Neural crest cell (in vitro differentiated cells): ENCODE measurements at places on chromosomes 3 and 15. TPM values are rescaled to one million over a fixed set of nuclear protein-coding genes. Genes with fewer than 3 reads are reported as not detected.

DNA sequence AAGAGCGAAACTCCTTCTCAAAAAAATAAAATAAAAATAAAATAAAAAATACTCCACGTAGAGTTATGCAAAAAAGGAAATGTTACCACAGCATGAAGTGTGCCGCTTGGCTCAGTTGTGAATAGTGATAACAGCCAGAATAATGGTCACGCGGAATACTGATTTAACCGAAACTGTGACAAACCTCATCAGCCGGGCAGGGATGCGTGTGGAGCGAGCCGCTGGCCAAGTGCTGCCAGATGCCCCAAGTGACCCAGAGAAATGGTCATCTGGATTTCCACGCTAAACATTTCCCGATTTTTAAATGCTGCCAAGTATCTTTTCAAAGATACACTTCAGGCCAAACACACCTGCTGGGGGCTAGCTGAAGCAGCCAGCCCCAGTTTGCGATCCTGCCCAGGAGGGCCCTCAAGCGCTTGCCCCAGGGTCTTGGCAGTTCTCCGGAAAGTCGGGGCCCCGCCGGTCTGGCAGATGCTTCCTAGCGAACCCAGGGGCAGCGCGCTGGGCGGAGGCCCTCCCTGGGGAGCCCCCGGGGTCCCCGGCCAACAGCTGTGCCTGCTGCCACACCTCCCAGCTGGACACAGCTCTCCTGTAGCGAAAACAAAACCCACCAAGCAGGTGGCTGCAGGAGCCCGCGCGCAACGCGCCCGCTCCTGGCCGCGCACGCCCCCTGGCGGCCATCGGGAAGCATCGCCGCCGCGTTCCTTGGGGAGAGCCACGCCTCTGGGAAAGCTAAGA, 35.1 kb downstream of the CMTM6 start:
- H3K36me3 ChIP-seq: peaks cover 22% of the 10 kb centered on the region
- H3K27me3 ChIP-seq: no peaks in the 10 kb centered on the region
- no peak overlapping the region for H3K27ac ChIP-seq
- peak; percentile 85 for DNase-seq
- no peaks in the 10 kb centered on the region for H3K4me1 ChIP-seq

DNA sequence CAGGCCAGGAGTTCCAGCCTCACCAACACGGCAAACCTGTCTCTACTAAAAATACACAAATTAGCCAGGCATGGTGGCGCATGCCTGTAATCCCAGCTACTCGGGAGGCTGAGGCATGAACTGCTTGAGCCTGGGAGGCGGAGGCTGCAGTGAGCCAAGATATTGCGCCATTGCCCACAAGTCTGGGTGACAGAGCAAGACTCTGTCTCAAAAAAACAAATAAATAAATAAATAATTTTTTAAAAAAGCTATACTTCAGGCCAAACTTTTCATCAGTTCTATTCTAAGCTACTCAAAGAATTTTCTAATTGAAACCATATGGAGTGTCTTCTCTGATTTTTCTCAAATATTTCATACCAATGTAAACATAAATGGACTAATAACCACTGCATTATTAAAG, 43.5 kb downstream of the PHC3 start:
- peaks cover 26% of the 10 kb centered on the region for H3K36me3 ChIP-seq
- no peak for DNase-seq
- no peak overlapping the region for H3K27ac ChIP-seq
- H3K27me3 ChIP-seq: no peaks in the 10 kb centered on the region

Gene RHO
- not detected in 2 replicates for total RNA-seq

DNA sequence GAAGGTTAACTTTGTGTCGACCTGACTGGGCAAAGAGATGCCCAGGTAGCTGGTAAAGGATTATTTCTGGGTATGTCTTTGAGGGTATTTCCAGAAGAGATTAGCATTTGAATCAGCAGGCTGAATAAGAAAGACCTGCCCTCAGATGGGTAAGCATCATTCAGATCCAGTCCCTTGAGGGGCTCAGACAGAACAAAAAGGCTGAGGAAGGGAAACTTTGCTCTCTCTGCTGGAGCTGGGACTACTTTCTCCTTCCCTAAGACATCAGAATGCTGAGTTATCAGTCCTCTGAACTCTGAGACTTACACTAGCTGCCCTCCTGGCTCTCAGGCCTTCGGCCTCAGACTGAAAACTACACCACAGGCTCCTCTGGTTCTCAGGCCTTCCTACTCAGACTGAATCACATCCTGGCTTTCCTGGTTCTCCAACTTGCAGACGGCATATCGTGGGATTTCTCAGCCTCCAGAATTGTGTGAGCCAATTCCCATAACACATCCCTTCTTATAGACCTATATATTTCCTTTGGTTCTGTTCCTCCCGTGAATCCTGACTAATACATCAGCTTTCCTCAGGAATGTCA, 982.9 kb downstream of the TUSC7 start:
- no peak for DNase-seq
- H3K4me3 ChIP-seq: no peak overlapping the region
- no peak overlapping the region for H3K27ac ChIP-seq
- H3K36me3 ChIP-seq: no peaks in the 10 kb centered on the region
- peaks cover 16% of the 10 kb centered on the region for H3K4me1 ChIP-seq

- no peaks in the 10 kb centered on the region for H3K36me3 ChIP-seq
- DNase-seq: no peak
- no peaks in the 10 kb centered on the region for H3K27me3 ChIP-seq
- H3K4me3 ChIP-seq: no peak overlapping the region
- H3K4me1 ChIP-seq: peaks cover 13% of the 10 kb centered on the region
Measured at GRCh38 chr15:70524470-70524869, 238.9 kb downstream of the UACA start.

Gene RAD51
- total RNA-seq: 28.9 and 29.2 TPM in 2 replicates

- no peaks in the 10 kb centered on the region for H3K36me3 ChIP-seq
- H3K4me3 ChIP-seq: peak overlapping the region; percentile 0
- H3K27me3 ChIP-seq: peaks cover 32% of the 10 kb centered on the region
Measured at GRCh38 chr3:193944518-193944884, 191.4 kb upstream of the HES1 start.

Gene LEKR1
- 1.1 and 1.8 TPM in 2 replicates for total RNA-seq

DNA sequence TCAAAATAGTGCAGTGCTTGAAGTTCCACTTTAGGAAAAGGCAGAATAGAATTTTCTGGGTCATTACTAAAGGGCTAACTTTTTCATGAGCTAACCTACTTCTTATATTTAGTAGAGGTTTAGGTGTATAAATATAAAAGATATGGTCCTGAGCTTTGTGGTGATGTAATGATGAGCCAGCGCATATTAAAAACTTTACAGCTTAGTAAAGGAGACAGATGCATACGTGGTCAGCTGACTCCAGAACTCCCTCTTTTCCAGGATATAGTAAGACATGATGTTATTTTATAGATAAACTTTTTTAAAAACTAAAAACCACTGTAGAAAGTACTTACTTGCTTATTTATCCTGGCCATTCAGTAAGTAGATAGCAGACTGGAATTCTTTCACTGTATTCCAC, 895.0 kb downstream of the CADM2 start:
- no peak overlapping the region for H3K27ac ChIP-seq
- no peaks in the 10 kb centered on the region for H3K36me3 ChIP-seq
- no peaks in the 10 kb centered on the region for H3K4me1 ChIP-seq
- H3K27me3 ChIP-seq: no peaks in the 10 kb centered on the region
- no peak for DNase-seq
- H3K4me3 ChIP-seq: no peak overlapping the region

Gene COL7A1
- total RNA-seq: 28.4 and 28.7 TPM in 2 replicates

Gene PAQR5
- 0.16 and 0.21 TPM in 2 replicates for total RNA-seq

GRCh38 chr15:74870436-74871215, 2.5 kb downstream of the SCAMP2 start:
- no peak for DNase-seq
- H3K27me3 ChIP-seq: no peaks in the 10 kb centered on the region
- H3K27ac ChIP-seq: no peak overlapping the region
- H3K36me3 ChIP-seq: peaks cover 6% of the 10 kb centered on the region

- peaks cover 12% of the 10 kb centered on the region for H3K4me1 ChIP-seq
- H3K36me3 ChIP-seq: peaks cover 2% of the 10 kb centered on the region
- H3K4me3 ChIP-seq: no peak overlapping the region
Measured at GRCh38 chr15:61101543-61101942, 127.6 kb downstream of the RORA start.

- no peak overlapping the region for H3K4me3 ChIP-seq
- H3K4me1 ChIP-seq: no peaks in the 10 kb centered on the region
- no peak for DNase-seq
- no peaks in the 10 kb centered on the region for H3K27me3 ChIP-seq
Measured at GRCh38 chr15:58361273-58361759, 70.5 kb upstream of the LIPC start.

Gene CHRM5
- total RNA-seq: not detected in 2 replicates

- no peak overlapping the region for H3K4me3 ChIP-seq
- DNase-seq: no peak
- no peaks in the 10 kb centered on the region for H3K36me3 ChIP-seq
- H3K27ac ChIP-seq: no peak overlapping the region
Measured at GRCh38 chr3:55174747-55175146, 246.9 kb upstream of the LRTM1 start.

GRCh38 chr3:71581457-71582035, 2.0 kb downstream of the FOXP1 start:
- H3K4me1 ChIP-seq: peaks cover 25% of the 10 kb centered on the region
- H3K4me3 ChIP-seq: peak overlapping the region; percentile 94
- no peaks in the 10 kb centered on the region for H3K36me3 ChIP-seq
- H3K27ac ChIP-seq: no peak overlapping the region
- DNase-seq: peak; percentile 28

GRCh38 chr15:63586790-63587189, 10.4 kb upstream of the FBXL22 start:
- H3K27ac ChIP-seq: peak overlapping the region; percentile 60
- no peak for DNase-seq
- peaks cover 50% of the 10 kb centered on the region for H3K36me3 ChIP-seq
- H3K4me3 ChIP-seq: no peak overlapping the region

GRCh38 chr15:52136442-52136980, 23.9 kb upstream of the BCL2L10 start:
- peaks cover 8% of the 10 kb centered on the region for H3K36me3 ChIP-seq
- H3K4me3 ChIP-seq: no peak overlapping the region
- no peak overlapping the region for H3K27ac ChIP-seq
- peaks cover 9% of the 10 kb centered on the region for H3K4me1 ChIP-seq

DNA sequence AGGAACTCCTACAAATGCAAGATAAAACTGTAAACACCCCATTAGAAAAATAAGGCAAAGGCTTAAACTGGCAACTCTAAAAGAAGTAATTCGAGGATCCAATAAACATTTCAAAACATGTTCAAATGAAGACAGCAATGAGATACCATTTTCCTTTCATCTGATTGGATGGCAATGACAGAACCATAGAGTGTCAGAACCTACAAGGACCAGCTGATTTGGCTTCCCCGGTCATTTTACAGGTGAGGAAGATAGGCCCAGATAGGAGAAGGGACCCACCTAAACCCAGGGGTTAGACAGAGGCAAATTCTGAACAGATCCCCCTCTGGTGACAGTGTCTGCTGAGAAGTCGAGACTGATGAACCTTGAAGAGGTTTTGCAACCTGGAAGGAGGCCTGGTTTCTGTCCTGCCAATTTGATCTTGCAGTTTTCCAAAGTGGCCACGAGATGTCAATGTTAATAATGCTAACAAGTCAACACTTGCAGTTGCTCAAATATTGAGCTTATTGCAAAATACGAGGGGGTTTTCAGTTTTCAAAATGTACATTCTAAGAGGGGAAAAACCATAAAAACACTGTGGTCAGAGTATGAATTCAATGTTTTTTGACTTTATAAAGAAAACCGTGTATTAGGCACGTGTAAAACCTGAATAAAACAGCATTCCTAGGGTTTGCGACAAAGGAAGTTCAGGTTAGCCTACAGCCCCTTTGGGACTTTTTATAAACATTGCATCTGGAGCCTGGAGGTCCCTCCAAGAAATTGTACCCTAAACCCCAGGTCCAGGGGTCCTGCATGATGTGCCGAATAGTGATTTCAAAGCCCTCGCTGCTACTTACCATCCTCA, 21.5 kb downstream of the CFAP161 start:
- no peak overlapping the region for H3K27ac ChIP-seq
- H3K36me3 ChIP-seq: no peaks in the 10 kb centered on the region
- H3K4me1 ChIP-seq: no peaks in the 10 kb centered on the region
- no peaks in the 10 kb centered on the region for H3K27me3 ChIP-seq
- no peak overlapping the region for H3K4me3 ChIP-seq
- DNase-seq: peak; percentile 3

- no peak for DNase-seq
- H3K36me3 ChIP-seq: no peaks in the 10 kb centered on the region
- no peak overlapping the region for H3K4me3 ChIP-seq
- no peaks in the 10 kb centered on the region for H3K4me1 ChIP-seq
- H3K27ac ChIP-seq: no peak overlapping the region
Measured at GRCh38 chr3:112736386-112736785, 95.4 kb upstream of the CCDC80 start.

Gene TLNRD1
- total RNA-seq: 30.6 and 31.7 TPM in 2 replicates

DNA sequence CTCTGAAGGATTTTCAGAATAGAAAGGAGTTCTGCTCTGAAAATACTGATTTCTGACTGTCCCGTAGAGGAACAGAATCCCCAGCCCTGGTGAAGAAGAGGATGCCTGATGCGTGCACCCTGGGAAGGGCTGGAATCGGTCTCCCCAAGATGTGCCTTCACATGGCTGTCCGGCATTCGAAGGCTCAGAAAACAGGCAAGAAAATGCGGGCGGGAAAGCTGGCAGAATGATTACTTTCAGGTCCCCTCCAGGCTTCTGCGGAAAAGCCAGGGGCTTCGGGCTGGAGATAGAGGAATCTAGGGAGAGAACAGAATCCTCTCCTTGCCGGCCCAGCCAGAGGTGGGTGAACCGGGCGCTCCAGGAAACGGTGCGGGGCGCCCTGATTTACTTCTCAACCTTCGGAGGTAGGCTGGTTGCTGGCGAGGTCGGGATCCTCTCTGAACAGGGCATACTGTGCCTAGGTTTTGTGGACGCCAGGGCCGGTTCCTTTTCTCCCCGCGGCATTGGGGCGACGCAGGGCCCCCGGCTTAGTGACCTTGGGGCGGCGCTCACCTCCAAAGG, 2.5 kb downstream of the FOXL2NB start:
- H3K27me3 ChIP-seq: peaks cover 93% of the 10 kb centered on the region
- H3K4me3 ChIP-seq: peak overlapping the region; percentile 60
- no peak overlapping the region for H3K27ac ChIP-seq
- no peak for DNase-seq
- H3K36me3 ChIP-seq: no peaks in the 10 kb centered on the region

GRCh38 chr3:88038566-88038965, 20.2 kb downstream of the CGGBP1 start:
- no peaks in the 10 kb centered on the region for H3K4me1 ChIP-seq
- H3K27me3 ChIP-seq: no peaks in the 10 kb centered on the region
- H3K27ac ChIP-seq: no peak overlapping the region
- no peak for DNase-seq
- H3K36me3 ChIP-seq: no peaks in the 10 kb centered on the region

- no peaks in the 10 kb centered on the region for H3K36me3 ChIP-seq
- DNase-seq: no peak
- peaks cover 73% of the 10 kb centered on the region for H3K27me3 ChIP-seq
- peak overlapping the region; percentile 32 for H3K27ac ChIP-seq
Measured at GRCh38 chr3:16515885-16516420, 2.5 kb upstream of the RFTN1 start.

GRCh38 chr15:101521069-101521468, 31.6 kb upstream of the PCSK6 start:
- H3K4me3 ChIP-seq: no peak overlapping the region
- DNase-seq: no peak
- no peak overlapping the region for H3K27ac ChIP-seq
- peaks cover 14% of the 10 kb centered on the region for H3K36me3 ChIP-seq
